ENCODE measurements at places on chromosomes 16 and 17.

- H3K27me3 ChIP-seq, result no peaks in the 10 kb centered on the region
- no peak overlapping the region for H3K27ac ChIP-seq
- H3K4me3 ChIP-seq, result no peak overlapping the region
- no peak for DNase-seq
- peaks cover 2% of the 10 kb centered on the region for H3K4me1 ChIP-seq
Measured at GRCh38 chr17:15516150-15516549, 47.1 kb downstream of the TVP23C start.

DNA sequence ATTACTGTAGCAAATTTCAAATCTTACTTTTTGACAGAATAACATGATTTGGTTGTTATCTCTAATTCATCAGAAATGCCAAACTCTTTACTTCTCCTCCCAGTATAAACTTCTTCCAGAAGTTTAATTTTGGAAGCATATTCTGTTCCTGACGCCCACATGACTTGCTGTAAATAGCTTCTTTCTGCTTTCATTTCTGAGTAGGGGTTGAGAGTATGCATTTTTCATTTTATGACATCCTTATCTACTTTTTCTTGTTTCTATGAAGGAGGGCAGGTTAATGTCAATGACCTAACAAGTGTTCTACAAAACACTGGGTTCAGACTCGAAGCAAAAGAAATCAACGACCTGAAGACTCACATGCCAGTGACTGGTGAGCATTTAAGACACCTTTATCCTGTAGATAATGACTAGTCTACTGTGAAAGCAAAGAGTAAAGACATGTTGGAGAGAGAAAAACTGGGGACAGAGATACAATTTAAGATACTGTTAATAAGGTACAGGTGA lies 36.5 kb upstream of the EFCAB3 start:
- H3K36me3 ChIP-seq, result no peaks in the 10 kb centered on the region
- DNase-seq, result no peak
- no peaks in the 10 kb centered on the region for H3K4me1 ChIP-seq
- no peak overlapping the region for H3K27ac ChIP-seq
- no peak overlapping the region for H3K4me3 ChIP-seq
- peaks cover 8% of the 10 kb centered on the region for H3K27me3 ChIP-seq

DNA sequence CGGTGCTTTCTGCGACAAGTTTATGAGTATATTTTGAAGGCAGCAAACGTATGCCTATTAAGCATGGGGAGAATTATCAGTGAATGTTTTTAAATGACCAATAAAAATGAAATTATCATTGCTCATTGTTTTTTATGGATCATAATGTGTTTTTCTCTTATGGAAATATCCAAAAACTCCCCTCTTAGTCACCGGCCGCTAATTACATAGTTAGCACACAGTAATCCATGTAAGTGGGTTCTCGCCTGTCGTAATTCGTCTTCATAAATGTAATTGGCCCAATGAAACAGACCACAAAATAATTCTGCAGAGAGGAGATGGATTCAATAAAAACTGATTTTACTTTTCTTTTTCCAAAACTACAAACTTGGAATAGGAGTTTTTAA lies 69.3 kb downstream of the WSCD1 start:
- DNase-seq, result no peak
- no peaks in the 10 kb centered on the region for H3K36me3 ChIP-seq
- H3K4me1 ChIP-seq, result no peaks in the 10 kb centered on the region
- no peak overlapping the region for H3K4me3 ChIP-seq
- H3K27ac ChIP-seq, result no peak overlapping the region

DNA sequence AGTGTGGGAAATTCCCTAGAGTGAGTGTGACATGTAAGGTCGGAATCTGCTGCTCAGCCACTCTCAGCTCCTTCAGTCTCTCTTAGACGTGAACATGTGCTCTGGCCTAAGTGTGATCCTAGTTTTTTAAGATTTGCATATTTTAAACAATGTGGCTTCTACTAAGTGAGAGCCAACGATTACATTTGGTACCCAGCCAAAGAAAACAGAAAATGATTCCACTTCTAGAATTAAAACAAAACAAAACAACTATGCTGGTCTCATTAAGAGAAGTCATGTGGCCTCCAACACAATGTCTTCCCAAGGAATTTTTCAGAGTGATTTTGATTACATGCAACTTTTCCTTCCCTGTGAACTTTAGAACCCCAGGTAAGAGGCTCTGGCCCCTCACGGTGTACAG lies 10.1 kb downstream of the TMEM238L start:
- no peak overlapping the region for H3K4me3 ChIP-seq

GRCh38 chr16:49282690-49283375 lies 1.2 kb upstream of the CBLN1 start:
- DNase-seq, result no peak
- peak overlapping the region; percentile 68 for H3K4me3 ChIP-seq
- peaks cover 3% of the 10 kb centered on the region for H3K36me3 ChIP-seq
- H3K27me3 ChIP-seq, result peaks cover 17% of the 10 kb centered on the region

- H3K4me1 ChIP-seq, result no peaks in the 10 kb centered on the region
- H3K27ac ChIP-seq, result no peak overlapping the region
- no peak overlapping the region for H3K4me3 ChIP-seq
- peaks cover 12% of the 10 kb centered on the region for H3K27me3 ChIP-seq
- H3K36me3 ChIP-seq, result no peaks in the 10 kb centered on the region
Measured at GRCh38 chr16:84237994-84238750, 1.6 kb downstream of the KCNG4 start.

- no peaks in the 10 kb centered on the region for H3K36me3 ChIP-seq
- H3K4me3 ChIP-seq, result no peak overlapping the region
- no peaks in the 10 kb centered on the region for H3K27me3 ChIP-seq
- DNase-seq, result no peak
- H3K27ac ChIP-seq, result no peak overlapping the region
Measured at GRCh38 chr17:70713694-70714093, 544.4 kb downstream of the KCNJ2 start.

DNA sequence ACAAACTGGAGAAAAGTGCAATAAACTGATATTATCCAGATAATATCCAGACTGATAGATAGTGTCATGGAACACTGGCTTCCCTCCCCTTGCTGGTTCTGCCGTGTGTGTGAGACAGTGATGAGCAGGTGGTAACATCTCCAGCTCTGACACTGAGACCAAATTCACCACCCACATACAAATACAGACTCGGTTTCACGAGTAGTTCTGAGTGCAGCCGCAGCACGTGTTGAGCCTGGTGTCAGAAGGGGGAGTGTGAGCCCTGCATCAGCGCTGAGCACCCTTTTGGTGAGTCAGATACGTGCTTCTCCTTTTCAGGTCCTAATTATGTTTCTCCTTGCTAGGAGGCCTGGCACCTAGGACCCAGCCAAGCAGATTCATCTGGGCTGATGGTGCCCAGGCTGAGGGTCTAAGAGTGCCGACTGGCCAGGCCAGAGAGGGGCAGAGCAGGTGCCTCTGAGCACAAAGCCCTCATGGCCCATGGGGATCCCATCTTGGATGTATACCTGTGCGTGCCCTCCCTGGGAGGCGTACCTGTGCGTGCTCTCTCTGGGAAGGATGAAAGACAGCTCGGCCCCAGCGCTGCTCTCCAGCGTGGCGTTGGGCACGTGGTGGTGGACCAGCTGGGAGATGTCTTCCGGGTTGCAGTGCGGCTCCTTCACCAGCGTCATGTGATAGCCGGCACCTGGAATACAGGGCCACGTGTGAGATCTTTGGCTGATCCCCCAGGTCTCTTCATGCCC lies 27.3 kb upstream of the RNPS1 start:
- peaks cover 2% of the 10 kb centered on the region for H3K36me3 ChIP-seq
- H3K4me3 ChIP-seq, result no peak overlapping the region
- no peak overlapping the region for H3K27ac ChIP-seq
- DNase-seq, result no peak

DNA sequence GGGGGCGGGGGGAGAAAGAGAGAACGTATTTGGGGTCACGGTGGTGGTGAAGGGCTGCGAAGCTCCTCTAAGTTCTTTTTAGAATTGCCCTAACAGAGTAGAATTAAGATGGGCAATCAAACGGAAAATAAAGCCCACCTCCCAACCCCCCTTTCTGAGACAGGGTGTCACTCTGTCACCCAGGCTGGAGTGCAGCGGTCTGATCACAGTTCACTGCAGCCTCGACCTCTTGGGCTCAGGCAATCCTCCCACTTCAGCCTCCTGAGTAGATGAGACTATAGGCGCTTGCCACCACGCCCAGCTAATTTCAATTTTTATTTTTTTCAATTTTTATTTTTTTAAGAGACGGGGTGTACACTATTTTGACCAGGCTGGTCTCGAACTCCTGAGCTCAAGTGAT lies 710 bp upstream of the CAVIN1 start:
- peaks cover 13% of the 10 kb centered on the region for H3K27me3 ChIP-seq
- no peak overlapping the region for H3K27ac ChIP-seq
- no peak overlapping the region for H3K4me3 ChIP-seq
- no peak for DNase-seq
- H3K4me1 ChIP-seq, result peaks cover 8% of the 10 kb centered on the region

DNA sequence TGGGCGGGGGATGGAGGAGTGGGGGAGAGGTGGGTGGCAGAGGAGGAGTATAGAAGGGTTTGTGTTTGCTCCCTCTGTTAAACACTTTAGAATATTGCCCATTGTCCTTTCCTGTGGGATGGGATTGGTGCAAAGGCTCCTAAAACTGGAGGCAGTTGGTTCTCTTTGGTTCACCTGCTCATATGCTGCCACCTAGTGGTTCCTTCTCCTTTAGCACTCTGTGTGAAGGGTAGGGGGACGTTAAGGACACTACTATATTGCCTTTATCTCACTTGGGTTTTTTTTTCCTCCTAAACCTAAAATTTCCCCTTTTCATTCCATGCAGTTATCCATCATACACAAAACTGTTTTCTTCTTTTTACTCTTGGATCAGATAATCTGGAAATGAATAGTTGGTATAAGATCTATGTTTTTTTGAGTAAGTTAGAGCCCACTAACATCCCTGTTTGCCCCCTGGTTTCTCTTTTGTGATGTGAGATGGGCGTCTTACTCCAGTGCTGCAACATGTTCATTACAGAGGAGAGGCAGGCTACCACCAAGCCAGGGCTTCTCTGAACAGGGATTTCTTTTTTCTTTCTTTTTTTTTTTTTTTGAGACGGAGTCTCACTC lies 23.8 kb downstream of the SNX11 start:
- no peak overlapping the region for H3K4me3 ChIP-seq
- H3K36me3 ChIP-seq, result peaks cover 1% of the 10 kb centered on the region
- H3K27ac ChIP-seq, result peak overlapping the region; percentile 31

- no peaks in the 10 kb centered on the region for H3K36me3 ChIP-seq
- H3K27me3 ChIP-seq, result peaks cover 13% of the 10 kb centered on the region
- H3K27ac ChIP-seq, result no peak overlapping the region
- H3K4me3 ChIP-seq, result no peak overlapping the region
Measured at GRCh38 chr16:9275377-9275776, 183.9 kb downstream of the HAPSTR1 start.

- peaks cover 4% of the 10 kb centered on the region for H3K4me1 ChIP-seq
- peaks cover 14% of the 10 kb centered on the region for H3K36me3 ChIP-seq
- H3K4me3 ChIP-seq, result no peak overlapping the region
- DNase-seq, result no peak
- H3K27ac ChIP-seq, result no peak overlapping the region
Measured at GRCh38 chr17:57694051-57694450, 51.0 kb downstream of the CCDC182 start.

DNA sequence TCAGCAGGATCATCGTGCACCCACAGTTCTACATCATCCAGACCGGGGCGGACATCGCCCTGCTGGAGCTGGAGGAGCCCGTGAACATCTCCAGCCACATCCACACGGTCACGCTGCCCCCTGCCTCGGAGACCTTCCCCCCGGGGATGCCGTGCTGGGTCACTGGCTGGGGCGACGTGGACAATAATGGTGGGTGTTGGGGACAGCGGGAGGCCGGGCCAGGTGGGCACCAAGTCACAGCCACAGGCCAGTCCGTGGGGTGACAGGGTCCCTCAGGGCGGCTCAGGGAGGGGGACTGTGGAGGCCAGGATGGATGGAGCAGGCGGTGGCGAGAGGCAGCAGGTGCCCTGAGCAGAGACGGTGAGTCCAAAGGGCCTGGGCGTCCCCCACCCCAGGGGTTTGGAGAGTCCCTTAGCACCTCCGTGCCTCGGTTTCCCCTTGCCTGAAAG lies 1.0 kb downstream of the TPSD1 start:
- no peak overlapping the region for H3K4me3 ChIP-seq
- peaks cover 11% of the 10 kb centered on the region for H3K27me3 ChIP-seq
- H3K4me1 ChIP-seq, result no peaks in the 10 kb centered on the region

DNA sequence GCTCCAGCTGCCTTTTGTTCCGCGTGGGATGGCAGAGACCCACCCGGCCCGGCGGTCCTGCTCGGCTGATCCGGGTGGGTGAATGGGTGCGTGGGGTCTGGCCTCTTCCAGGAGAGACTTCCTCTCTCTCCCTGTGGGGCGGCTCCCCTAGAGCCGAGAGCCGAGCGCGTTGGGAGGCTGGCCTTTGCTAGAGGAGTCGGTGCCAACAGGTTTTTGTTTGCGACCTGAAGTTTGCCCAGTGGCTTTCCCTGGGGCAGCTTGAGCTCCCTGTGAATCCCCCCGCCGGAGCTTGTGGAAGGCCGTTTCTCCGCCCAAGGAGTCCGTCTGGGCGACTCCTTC lies 970 bp downstream of the EPN2 start:
- peaks cover 5% of the 10 kb centered on the region for H3K4me1 ChIP-seq
- H3K36me3 ChIP-seq, result peaks cover 2% of the 10 kb centered on the region
- peak; percentile 19 for DNase-seq

DNA sequence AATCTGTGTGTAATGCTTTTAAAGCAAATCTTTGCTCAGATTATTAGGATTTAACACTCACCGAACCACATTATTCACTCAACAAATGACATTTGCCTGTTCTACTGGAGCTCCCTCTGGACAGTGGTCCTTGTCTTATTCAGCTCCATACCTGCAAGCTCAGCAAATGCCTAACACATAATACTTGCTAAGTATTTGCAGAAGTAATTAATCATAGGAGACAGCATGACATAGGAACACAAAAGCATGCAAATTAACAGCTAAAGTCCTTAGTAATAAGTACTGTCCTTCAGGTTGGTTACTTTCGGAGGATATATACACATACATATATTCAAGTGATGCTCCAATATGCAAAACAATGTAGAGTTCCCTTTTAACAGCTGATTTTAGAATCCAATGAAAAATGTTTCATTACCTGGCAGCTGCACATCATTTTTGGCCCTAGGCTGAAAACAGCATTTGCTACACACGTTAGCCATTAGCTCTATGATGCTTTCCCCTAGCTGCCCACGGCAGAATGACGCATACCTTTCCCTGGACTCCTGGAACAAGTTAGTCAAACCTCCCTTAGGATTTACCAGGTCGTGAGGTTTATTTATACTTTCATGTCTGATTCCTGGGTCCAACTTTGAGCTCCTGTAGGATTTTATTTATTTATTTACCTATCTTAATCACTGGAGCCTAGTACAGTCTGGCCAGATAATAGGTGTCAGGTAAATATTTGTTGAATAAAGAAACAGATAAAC lies 8.6 kb downstream of the BRD7 start:
- peaks cover 20% of the 10 kb centered on the region for H3K36me3 ChIP-seq
- H3K27ac ChIP-seq, result peak overlapping the region; percentile 60
- no peak for DNase-seq
